ENCODE measurements at places on chromosomes 3 and 15. TPM values are rescaled to one million over a fixed set of nuclear protein-coding genes. Genes with fewer than 3 reads are reported as not detected.

GRCh38 chr15:53462651-53463050 lies 296.8 kb downstream of the WDR72 start:
- no peak for DNase-seq
- H3K4me1 ChIP-seq, result no peaks in the 10 kb centered on the region
- H3K4me3 ChIP-seq, result no peak overlapping the region
- no peaks in the 10 kb centered on the region for H3K36me3 ChIP-seq
- H3K27me3 ChIP-seq, result no peaks in the 10 kb centered on the region

DNA sequence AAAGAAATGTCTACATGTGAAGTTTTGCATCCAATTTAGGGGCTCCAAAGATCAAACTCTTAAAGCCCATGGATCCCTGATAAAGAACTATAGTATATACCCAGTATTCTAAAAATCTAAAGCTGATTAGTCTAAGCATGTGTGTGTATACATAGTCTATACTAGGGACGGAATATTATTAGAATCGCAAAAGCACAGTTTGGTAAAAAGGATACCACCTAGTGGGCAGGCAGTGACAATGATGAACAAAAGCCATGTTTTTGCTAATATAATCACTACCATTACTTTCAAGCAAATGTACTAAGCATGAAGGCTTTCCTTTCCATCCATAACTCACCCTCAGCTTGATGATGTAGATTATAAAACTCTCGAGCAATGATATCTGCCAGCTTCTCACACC lies 16.5 kb downstream of the POLQ start:
- DNase-seq, result no peak
- no peaks in the 10 kb centered on the region for H3K27me3 ChIP-seq
- H3K27ac ChIP-seq, result no peak overlapping the region
- no peak overlapping the region for H3K4me3 ChIP-seq

DNA sequence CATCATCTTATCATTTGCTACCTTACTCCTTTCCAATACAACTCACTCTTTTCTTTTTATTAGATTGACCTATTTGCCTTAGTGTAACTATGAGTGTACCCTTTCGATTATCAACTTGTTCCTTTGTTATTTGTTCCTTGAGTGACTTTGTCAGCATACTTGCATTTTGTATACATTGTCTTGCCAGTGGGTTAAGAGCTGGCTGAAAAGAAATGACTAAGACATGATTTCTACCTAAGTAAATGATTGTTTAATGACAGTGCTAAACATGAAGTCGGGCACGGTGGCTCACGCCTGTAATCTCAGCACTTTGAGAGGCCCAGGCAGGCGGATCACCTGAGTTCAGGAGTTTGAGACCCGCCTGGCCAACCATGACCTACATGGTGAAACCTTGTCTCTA lies 1042.3 kb downstream of the TBL1XR1 start:
- no peak for DNase-seq
- H3K27ac ChIP-seq, result no peak overlapping the region
- no peak overlapping the region for H3K4me3 ChIP-seq
- H3K36me3 ChIP-seq, result no peaks in the 10 kb centered on the region
- H3K27me3 ChIP-seq, result no peaks in the 10 kb centered on the region
- H3K4me1 ChIP-seq, result no peaks in the 10 kb centered on the region

- no peak for DNase-seq
- H3K4me3 ChIP-seq, result no peak overlapping the region
- no peak overlapping the region for H3K27ac ChIP-seq
- no peaks in the 10 kb centered on the region for H3K36me3 ChIP-seq
- H3K4me1 ChIP-seq, result no peaks in the 10 kb centered on the region
Observed at GRCh38 chr3:42613462-42613861, 13.0 kb downstream of the NKTR start.

GRCh38 chr3:150823277-150823676 lies 60.3 kb upstream of the SIAH2 start:
- H3K4me1 ChIP-seq, result no peaks in the 10 kb centered on the region
- no peaks in the 10 kb centered on the region for H3K36me3 ChIP-seq
- DNase-seq, result no peak
- no peak overlapping the region for H3K27ac ChIP-seq
- peaks cover 4% of the 10 kb centered on the region for H3K27me3 ChIP-seq

The PPM1M gene
- total RNA-seq, result 8.9 TPM

Measured in astrocyte (in vitro differentiated cells and primary cell).